ENCODE measurements at places on chromosomes 5 and 9.

GRCh38 chr5:7925961-7926695, 57.2 kb downstream of the MTRR start:
- no peak for DNase-seq

GRCh38 chr5:310941-311434, 10.5 kb upstream of the AHRR start:
- DNase-seq = no peak

DNA sequence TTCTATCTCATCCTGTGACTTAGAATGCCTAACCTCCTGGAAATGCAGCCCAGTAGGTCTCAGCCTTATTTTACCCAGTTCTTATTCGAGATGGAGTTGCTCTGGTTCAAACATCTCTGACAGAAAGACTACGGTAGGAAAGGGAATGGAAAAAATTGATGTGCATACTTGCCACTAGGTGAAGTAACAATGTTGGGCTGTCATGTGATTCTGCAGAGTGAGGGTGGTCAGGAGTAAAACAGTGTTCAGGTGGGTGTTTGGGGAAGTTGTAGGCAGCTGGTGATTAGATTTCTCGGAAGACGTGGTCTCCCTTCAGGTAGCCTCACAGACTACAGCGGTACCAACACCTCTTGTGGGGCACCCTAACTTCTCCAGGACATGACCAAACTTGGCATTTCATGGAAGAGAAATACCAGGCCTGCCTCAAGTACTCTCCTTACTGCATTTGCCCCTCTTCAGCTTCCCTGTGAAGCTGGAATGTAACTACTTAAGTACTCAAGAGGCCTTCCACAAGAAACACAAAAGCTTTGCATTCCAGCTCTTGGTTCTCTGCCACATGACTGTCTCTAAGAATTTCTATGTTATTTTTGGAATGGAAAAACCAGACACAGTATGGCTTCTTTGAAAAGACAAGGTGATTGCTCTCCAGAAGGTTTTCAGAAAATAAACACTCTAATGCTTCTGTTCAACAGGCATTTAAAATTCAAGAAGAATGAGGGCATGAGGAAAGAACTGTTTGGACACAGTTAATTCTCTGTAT, 17.4 kb upstream of the ENTREP1 start:
- no peak for DNase-seq

- no peak for DNase-seq
Observed at GRCh38 chr9:109640580-109641371, 139.2 kb upstream of the PALM2AKAP2 start.

GRCh38 chr9:110048976-110049698, 158.8 kb downstream of the C9orf152 start:
- peak; percentile 10 for DNase-seq

GRCh38 chr9:28234133-28234893, 661.0 kb upstream of the C9orf72 start:
- no peak for DNase-seq

DNA sequence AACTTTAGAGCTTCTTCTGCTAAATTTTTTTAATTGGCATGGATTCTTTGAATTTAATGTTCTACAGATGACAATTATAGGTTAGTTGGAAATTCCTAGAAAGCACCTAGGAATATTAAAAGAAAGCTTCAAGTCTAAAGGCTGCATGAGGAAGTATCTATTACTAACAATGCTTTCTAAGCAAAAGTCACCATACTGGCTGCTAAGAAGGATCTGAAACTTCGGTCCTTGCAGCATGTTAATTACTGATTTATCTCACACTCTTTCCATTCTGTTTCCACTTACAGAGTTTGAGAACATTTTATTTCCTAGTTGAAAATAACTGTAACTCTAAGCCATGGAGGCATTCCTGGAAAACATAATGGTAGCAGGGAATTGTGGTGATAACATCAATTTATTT, 8.4 kb downstream of the SEMA6A start:
- no peak for DNase-seq

DNA sequence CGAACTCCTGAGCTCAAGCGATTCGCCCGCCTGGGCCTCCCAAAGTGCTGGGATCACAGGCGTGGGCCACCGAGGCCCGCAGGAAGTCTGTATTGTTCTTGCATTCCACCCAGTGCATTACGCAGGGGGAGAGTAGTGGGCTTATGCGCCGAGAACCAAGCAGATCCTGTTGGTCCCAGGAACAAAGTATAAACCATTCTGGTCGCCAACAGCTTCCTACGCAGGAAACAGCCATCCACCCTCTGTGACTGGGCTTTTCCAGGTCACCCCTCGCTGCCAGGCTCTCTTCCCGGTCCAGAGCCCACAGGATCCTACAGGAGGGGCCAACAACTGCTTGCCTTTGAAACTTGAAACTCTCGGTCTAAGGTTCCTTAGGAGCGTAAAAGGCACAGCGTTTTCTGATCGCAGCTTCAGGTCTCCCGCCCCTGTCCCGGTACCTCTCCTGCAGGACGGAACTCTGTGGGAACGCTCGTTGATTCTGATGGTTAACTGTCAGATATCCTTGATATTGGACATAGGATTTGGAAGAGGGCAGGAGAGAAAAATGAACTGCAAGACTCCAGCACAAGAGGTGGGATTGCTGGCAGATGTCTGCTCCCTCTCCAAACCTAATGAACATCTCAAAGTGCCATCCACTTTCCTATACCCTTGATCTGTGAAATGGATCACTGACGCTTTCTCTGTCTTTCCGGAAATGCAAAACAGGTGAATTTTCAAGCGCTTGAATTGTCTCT, 4.2 kb upstream of the ANXA2R start:
- DNase-seq = no peak

GRCh38 chr9:135946392-135946994, 14.7 kb downstream of the UBAC1 start:
- no peak for DNase-seq

DNA sequence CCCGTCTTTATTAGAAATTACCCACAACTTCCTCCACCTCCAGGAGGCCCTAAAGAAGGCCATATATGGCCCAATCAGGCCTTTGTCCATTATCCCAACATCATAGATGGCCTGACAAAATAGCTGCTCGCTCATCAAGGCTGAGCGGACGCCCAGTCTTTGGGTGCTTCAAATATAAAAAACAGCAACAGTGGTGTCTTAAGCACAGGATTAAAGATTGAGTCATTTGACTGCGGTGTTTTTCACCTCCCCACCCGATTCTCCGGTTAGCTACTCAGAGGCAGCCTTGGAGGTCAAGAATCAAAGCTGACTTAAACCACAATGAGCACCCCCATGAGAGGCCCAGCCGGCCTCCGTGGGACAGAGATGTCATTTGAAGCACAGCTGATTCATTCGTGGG, 18.8 kb downstream of the S1PR3 start:
- no peak for DNase-seq

GRCh38 chr5:28249771-28250415, 1211.5 kb upstream of the CDH9 start:
- DNase-seq = no peak

DNA sequence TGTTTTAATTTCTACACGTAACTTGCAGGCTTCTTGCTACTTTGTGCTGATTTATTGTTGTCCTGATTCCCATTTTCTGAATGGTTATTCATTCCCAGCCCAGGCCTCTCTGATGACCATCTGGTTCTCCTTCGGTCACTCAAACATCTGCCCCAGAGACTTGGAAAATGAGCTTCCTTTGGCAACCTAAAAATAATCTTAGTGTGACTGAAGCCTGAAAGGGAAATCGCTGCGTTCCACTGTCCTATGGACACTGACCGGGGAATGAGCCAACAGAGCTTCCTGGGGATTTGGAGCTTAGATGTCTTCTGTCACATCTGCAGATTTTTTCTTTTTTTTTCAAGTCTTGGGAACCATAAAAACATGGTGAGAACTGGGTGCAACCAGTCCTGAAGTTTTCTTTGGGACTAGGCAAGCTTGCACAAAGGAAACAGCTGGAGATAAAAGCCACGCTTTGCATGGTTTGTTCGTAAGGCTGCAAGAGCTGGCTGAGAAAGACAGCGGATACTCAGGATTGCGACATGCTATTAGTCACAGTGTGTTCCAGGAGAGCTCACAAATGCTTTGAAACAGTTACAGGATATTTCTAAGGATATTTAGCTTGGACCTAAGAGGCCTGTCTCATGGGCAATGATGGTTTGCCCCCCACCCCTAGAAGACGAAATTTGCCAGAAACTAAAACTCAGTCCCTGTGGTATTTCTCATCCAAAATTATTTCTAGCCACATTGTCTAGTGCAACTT, 146.2 kb downstream of the GOLPH3 start:
- no peak for DNase-seq

Data from stimulated activated CD4-positive, alpha-beta T cell treated with anti-CD3 and anti-CD28 coated beads, Interleukin-4, amount 100 ng/mL, for 1 hour (primary cell).